Dermis lymphatic vessel endothelial cell (primary cell): ENCODE measurements at places on chromosomes 2 and 18. TPM values are rescaled to one million over a fixed set of nuclear protein-coding genes. Genes with fewer than 3 reads are reported as not detected.

IKZF2 gene
- total RNA-seq: 0.65 and 1.0 TPM in 2 replicates

IL1R2 gene
- total RNA-seq: 0.26 and 0.33 TPM in 2 replicates

RFTN2 gene
- total RNA-seq: 7.3 and 14.0 TPM in 2 replicates

NEU2 gene
- not detected in 2 replicates for total RNA-seq

IL1RL1 gene
- under 0.01 and 0.09 TPM in 2 replicates for total RNA-seq

CSRNP3 gene
- 0.76 and 0.95 TPM in 2 replicates for total RNA-seq

PCARE gene
- not detected in 2 replicates for total RNA-seq

SH3BP4 gene
- 17.4 and 23.6 TPM in 2 replicates for total RNA-seq
